ENCODE measurements at places on chromosomes 5 and 9.

DNA sequence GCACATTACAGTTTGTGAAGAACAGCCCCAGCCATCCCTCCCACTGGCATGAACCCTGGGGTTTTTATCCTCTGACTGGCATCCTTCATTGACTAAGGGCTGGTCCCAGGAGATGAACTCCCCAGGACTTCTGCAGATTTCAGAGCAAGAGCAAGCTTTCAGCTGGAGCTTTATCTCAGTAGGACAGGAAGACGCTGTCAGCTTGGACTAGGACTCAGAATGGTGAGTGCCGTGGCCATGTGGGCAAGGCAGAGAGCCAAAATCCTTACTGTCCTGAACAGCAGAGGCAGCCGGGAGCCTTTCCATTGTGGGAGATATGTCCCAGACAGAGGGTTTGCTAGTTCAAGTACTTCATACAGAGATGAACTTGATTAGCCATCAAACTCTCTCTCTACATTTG is 3.2 kb upstream of the ACOT12 start:
- no peak for DNase-seq

DNA sequence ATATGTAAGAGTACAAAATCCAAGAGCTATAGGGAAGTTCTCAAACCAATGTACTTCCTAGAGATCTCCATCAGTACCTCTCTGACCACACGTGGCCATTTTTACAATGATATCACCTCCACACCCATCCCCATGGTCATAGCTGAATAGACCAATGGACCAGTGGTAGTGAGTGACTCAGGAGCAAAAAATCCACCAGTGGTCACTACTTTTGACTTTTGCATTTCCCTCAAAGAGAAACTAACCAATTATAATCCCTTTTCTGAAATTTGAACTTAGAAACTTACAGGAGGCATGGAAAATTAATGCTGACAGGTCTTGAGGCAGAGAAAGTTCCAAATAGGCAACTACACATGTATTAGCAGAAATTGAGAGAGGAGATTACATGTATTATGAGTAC is 238.4 kb downstream of the TRPM3 start:
- no peak for DNase-seq

GRCh38 chr5:172561151-172561550 is 79.9 kb upstream of the NEURL1B start:
- DNase-seq, result no peak

GRCh38 chr5:178998441-178998840 is 3.3 kb upstream of the GRM6 start:
- DNase-seq, result no peak

DNA sequence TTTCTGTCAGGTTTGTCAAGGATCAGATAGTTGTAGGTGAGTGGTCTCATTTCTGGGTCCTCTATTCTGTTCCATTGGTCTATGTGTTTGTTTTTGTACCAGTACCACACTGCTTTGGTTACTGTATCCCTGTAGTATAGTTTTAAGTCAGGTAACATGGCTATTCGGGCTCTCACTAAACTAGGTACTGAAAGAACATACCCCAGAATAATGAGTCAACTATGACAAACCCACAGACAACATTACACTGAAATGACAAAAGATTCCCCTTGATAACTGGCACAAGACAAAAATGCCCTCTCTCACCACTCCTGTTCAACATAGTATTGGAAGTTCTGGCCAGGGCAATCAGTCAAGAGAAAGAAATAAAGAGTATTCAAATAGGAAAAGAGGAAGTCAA is 535.3 kb upstream of the CYLC2 start:
- no peak for DNase-seq

DNA sequence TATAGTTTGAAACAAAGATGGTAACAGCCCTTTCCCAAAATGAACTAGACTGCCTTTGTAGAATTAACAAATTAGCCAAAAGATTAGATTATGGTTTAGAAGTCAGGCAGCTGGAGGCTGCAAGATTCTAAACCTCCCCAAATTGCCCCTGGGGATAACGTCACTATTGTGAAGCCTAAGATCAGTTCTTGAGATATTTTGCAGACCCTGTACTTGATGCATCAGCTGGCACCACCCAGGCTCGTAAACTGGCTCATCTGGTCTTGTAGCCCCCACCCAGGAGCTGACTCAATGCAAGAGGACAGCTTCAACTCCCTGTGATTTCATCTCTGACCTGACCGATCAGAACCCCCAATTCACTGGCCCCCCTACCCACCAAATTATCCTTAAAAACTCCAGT is 4.2 kb upstream of the SOWAHA start:
- DNase-seq, result no peak
